NCI-H226 (cell line): ENCODE measurements at places on chromosomes 4 and X.
A peak's percentile ranks its signal among the peaks of the same experiment; 100 is the strongest.

- DNase-seq = peak; percentile 64
Observed at GRCh38 chr4:186643501-186644310, 80.0 kb downstream of the FAT1 start.

- no peak for DNase-seq
Observed at GRCh38 chrX:134388161-134389109, 71.5 kb upstream of the HPRT1 start.

GRCh38 chr4:73836373-73837279, at the start of gene CXCL6:
Gene CXCL6 (plus strand): TSS chr4:73836678. CDS start chr4:73836751, 73 bp downstream.
- no peak for DNase-seq

DNA sequence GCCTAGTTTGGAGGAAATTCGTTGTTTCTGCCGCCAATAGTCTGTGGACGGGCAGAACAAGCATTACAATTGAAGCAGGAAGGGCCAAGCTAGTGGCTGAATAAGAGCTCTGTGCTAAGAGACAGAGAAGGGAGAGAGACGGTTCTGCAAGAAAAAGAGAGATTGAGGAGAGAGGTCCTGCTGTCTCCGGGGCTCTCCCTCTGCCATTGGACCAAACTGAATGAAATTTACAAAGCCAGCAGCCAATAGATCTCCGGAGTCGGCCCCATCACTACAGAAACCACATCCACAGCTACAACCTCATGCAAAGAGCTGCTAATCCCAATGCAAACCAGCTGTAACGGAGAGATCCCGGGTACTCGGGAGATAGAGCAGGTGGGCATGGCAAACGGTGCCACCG, at the start of gene NLGN4X:
Gene NLGN4X (minus strand): TSS at position 148 of the 400 bp plus-strand sequence. CDS start 77,401 bp downstream, outside the sequence.
- no peak for DNase-seq

DNA sequence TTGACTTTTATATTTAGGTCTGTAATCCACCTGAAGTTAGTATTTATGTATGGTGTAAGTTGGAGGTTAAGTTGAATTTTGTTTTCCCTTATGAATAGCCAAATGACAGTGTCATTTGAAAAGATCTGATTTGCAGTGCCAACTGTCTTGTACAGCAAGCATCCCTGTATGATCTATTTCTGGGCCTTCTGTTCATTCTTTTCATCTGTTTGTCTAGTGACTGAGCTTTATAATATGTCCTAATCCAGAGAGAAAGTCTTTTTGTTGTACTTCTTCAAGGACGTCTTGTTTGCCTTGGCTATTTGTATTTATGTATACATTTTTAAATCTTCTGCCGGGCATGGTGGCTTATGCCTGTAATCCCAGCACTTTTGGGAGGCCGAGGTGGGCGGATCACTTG, 39.6 kb downstream of the CDKL5 start:
- no peak for DNase-seq

GRCh38 chr4:14769993-14770392, 232.3 kb upstream of the CPEB2 start:
- no peak for DNase-seq

DNA sequence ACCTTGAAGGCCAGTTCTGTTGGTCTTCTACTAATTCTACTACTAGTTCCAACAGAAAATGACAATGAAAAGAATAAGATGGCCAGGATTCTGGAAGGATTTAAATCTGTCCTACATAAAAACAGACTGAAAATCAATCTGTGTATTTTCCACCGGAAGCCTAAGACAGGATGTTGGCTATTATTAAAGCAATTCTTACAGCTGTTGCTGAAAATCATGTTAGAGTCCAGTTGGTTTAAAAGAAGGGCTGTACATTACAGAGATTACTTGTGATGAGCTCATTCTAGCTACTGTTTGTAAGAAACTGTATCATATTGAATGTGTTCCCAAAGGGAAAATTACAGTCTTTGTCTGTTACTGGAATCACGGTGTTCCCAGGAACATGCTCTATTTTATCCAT, 54.8 kb upstream of the MAGEB16 start:
- DNase-seq = no peak

- no peak for DNase-seq
Observed at GRCh38 chrX:18047491-18047890, 173.2 kb downstream of the BEND2 start.

DNA sequence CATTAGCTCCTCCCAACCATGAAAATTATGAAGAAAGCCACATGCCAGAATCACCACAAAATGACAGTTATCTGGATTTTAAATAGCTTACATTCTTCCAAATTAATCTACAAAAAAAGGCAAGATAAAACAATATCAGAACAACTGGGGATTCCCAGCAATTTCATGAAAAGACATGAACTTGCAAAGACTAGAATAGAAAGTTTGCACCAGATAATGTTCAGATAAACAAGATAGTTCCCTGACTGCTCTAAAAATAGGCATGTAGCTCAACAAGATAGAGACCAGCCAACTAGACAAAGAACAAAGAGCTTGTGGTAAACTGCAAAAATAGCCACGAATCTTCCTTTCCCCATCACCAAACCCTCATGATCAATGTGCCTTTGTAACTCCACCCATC, 30.3 kb upstream of the DDX53 start:
- DNase-seq = no peak

- peak; percentile 31 for DNase-seq
Observed at GRCh38 chrX:103066606-103067005, 2.6 kb upstream of the BEX1 start.

GRCh38 chr4:5908876-5909427, 16.1 kb upstream of the CRMP1 start:
- DNase-seq = no peak

GRCh38 chr4:83125738-83126141, 11.2 kb upstream of the PLAC8 start:
- DNase-seq = no peak

- no peak for DNase-seq
Observed at GRCh38 chrX:72540318-72540717, 32.3 kb downstream of the HDAC8 start.

GRCh38 chr4:117664706-117665444, 369.4 kb upstream of the NDST3 start:
- peak; percentile 32 for DNase-seq

GRCh38 chr4:158443731-158444130, 78.0 kb upstream of the RXFP1 start:
- DNase-seq = no peak

DNA sequence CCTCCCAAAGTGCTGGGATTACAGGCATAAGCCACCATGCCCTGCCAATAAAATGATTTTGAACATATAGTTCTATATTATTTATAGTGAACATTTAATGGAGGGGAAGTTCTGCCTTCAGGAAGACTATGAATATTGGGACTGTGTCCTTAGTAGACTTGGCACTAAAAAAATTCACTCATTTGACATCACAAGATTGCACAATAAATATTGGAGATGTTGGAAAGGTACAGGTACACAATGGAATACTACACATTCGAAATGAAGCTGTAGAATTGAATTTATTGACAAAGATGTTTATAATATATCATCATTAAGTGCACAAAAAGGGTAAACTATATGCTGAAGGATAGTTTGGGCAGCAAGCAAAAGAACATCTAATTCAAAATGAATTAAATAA, 13.0 kb upstream of the TMPRSS11E start:
- DNase-seq = no peak

DNA sequence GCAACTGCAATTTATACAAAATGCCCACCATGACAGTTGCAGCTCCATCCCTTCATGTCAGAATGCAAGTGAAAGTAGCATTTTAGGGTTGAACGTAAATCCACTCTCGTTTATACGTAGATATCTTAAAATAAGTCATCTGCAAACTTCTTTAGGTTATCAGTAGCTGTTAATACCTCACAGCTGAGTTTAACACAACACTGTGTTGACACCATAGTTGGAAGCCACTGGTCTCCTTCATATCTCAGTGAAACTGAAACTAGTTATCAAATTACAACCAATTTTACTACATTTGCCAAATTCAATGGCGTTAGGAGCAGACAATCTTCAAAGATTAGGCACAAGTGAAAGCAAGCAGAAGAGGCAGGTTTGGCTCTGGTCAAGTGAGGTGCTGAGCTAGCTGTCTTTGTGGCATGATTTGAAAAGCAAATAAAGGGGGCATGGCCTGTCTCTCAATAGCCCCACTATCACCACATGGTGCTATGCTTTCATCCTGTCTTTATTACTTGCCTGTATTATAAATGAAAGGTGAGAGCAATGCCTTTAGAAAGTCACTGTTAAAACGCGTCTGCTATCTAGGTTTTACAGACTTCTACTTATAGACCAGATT, 12.3 kb downstream of the PPP3CA start:
- no peak for DNase-seq

- no peak for DNase-seq
Observed at GRCh38 chr4:179563741-179564140, 2121.5 kb upstream of the AGA start.

DNA sequence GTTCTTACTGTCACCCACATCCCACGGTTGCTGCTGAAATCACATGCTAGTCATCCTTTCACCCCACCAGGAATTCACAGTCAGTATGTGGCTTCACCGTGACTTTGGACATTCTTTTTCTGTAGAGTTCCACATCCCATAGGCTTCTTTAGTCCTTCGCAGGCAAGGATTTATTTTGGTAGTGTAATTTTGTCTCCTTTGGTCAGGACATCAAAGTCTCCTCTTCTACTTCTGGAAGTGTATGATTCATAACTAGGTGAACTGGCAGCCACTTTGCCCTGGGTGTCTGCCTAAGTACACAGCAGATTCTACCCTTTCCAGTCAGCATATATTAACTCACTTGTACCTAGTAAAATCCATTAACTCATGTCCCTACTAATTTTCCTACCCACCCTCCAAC, 38.3 kb upstream of the MMAA start:
- DNase-seq = no peak

GRCh38 chr4:176840166-176840565, 47.4 kb upstream of the VEGFC start:
- DNase-seq = no peak
